T-helper 1 cell (primary cell): ENCODE measurements at places on chromosomes 5 and 9.
A peak's percentile ranks its signal among the peaks of the same experiment; 100 is the strongest.

DNA sequence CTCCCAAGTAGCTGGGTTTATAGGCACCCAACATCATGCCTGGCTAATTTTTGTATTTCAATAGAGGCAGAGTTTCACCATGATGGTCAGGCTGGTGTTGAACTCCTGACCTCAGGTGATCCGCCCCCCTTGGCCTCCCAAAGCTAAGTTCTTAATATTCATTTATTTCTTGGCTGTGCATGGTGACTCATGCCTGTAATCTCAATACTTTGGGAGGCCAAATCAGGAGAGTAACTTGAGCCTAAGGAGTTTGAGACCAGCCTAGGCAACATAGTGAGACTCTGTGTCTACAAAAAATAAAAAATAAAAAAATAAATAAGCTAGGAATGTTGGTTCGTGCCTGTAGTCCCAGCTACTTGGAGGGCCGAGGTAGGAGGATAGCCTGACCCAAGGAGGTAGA is 587.1 kb upstream of the FTMT start:
- no peak for DNase-seq

- no peak for DNase-seq
Observed at GRCh38 chr9:137807721-137808703, 69.6 kb upstream of the CACNA1B start.

DNA sequence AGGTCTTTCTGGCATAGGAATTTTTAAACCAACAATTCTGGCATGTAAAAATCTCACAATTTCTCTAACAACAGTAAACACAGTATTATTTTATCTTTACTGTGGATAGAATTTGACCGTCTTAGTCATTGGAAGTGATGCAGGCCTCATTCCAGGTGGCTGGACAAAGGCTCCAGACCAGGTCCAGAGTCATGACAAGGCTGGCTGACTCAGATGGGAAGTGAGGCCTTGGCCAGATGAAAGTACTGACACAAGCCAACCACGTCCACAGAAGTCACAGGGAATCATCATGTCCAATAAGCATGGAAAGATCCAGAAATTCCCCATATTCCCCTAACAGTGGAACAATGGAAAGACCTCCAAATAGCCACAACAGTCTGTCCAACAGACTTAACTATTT is 12.4 kb downstream of the SPOCK1 start:
- DNase-seq, result no peak

GRCh38 chr5:54639621-54640020 is 122.1 kb downstream of the SNX18 start:
- no peak for DNase-seq

- no peak for DNase-seq
Observed at GRCh38 chr9:125977223-125977622, 230.1 kb downstream of the PBX3 start.

GRCh38 chr5:28542987-28543386 is 1504.6 kb upstream of the CDH9 start:
- DNase-seq, result no peak

- DNase-seq, result no peak
Observed at GRCh38 chr5:154587123-154588026, 109.3 kb upstream of the HAND1 start.

GRCh38 chr5:67792891-67793290 is 422.7 kb upstream of the PIK3R1 start:
- no peak for DNase-seq

- DNase-seq, result no peak
Observed at GRCh38 chr5:32042551-32042961, 131.6 kb downstream of the GOLPH3 start.

- DNase-seq, result no peak
Observed at GRCh38 chr5:79464695-79465332, 49.1 kb downstream of the HOMER1 start.

DNA sequence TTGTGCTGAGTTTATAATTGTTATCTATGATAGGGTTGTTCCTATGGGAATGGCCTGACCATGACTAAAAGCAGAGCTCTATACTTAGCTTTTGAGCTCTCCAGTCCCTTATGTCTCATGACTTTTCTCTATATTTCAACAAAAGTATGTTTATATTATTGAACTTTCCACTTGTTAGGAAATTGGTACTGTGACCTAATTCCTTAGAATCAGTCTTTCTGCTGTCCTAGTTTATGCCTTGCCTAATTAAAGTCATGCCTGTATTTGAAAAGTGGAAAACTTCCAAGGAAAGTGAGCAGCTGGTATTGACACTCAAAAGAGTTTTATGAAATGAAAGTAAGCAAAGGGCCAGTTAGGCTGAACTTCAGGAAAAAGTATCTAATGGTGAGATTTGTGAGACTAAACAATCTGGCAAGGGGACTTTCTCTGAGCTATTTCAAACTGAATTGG is 68.6 kb downstream of the XRCC4 start:
- DNase-seq, result no peak

DNA sequence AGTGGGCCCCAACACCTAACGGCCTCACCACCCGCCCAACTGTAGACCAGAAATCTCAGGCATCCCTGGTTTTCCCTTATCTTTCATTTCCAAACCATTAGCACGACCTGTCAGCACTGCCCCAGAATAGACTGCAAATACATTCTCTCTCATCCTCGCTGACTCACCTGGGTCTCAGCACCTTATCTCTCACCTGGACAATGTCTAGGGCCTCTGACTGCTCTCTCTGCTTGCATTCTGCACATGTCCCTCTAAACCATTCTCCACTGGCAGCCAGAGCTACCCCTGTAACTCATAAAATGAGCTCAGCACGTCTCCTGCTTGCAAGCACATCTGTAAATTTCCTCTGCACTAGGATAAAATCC is 12.7 kb downstream of the CKMT2 start:
- DNase-seq, result no peak

- DNase-seq, result no peak
Observed at GRCh38 chr9:109935406-109936087, 155.5 kb downstream of the PALM2AKAP2 start.

DNA sequence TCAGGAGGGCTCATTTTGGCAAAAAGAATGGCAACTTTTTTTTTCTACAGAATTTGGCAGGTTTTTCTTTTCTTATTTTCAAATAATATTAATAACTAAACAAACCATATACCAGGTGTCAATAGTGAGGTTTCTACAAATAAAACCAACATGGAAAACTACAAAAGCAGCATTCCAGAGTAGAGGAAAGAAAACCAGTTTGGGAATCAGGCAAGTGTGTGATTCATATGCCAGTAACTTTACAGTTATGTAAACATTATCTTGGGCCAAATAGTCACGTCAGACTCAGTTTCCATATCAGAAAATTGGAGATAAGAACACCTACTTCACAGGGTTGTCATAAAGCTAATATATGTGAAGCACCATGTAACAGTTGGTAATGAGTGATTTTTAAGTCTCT is 51.7 kb downstream of the FBXW11 start:
- no peak for DNase-seq

- DNase-seq, result no peak
Observed at GRCh38 chr9:109568568-109569210, 70.6 kb upstream of the PTPN3 start.

- no peak for DNase-seq
Observed at GRCh38 chr9:81671880-81672280, 17.5 kb downstream of the TLE1 start.

DNA sequence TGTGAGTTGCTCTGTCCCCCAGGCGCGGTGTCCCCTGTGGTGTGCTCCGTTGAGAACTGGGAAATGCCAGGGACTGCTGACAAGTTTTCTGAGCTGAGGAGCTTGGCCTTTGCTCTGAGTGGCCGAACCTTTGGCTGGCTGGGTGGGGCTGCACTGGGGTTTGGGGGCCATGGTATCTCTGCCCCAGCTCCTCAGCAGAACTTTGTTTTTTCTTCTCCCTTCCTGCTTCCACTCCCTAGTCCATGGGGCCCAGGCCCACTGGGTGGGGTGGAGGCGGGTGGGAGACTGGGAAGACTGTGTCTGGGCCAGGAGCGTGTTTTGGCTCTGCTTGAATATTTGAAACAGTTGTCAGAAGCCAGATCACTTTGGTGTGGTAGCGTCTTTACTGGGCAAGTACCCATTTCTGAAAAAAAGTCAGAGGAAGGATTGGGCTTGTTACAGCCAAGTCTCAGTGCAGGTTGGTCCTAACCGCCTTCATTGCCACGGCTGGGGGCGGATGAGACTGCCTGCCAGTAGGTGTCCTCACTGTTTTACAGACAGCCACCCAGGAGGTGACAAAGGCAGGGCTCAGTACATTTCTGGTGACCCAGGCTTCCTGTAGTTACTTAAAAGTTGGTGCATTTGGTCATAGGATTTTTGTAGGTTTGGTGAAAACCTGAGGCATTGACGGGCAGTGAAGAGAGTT is 92.7 kb downstream of the DAB2IP start:
- peak; percentile 53 for DNase-seq

DNA sequence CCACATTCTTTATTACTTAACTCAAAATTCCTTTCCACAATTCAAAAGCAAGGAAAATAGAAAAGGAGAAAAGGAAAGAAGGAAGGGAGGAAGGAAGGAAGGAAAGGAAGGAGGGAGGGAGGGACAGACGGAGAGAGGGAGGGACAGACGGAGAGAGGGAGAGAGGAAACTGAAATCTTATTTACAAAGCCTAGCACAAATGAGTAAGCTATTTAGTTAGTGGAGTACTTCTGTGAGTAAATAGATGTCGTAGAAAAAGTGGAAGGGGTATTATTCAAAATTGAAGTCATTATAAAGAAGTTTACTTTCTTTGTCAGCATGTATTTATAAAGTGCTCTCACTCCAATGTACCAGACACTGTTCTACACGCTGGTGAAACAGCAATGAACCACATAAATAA is 177.9 kb downstream of the CETN3 start:
- no peak for DNase-seq

- DNase-seq, result no peak
Observed at GRCh38 chr9:93577078-93577974, 942 bp downstream of the PHF2 start.

DNA sequence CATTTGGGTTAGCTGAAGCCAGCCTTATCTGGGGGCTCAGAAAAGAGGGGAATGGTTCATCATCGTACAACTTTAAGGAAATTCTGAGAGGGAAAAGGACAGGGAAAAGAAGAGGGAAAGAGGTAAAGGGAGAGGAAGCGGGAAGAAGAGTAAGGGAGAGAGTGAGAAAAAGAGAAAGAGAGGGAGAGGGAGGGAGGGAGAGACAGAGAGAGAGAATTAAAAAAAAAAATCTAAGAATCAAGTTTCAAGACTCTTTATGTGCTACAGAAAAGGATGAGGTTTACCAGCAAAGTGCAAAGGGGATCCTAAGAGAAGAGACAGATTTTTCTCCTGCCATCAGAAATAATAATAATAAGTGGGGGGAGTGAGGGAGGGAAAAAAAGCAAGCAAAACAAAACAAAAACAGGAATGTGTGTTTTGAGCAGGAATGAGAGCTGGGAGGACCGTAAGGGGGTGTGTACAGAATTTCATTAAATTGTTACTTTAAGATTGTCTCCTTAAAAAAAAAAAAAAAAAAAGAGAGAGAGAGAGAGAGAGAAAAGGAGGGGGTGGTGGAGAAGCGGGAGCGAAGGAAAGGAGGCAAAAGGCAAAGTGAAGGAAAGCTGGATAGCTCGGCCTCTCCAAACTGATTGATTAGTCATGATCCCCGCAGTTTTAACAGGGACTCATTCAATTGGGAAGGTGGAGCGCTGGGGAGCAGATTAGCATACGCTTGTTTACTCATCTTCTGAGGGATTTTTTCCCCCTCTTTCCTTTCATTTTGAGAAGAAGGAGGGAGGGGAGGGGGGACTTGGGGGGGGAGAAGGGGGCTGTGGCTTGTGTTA is 438 bp upstream of the PAPPA start:
- no peak for DNase-seq

DNA sequence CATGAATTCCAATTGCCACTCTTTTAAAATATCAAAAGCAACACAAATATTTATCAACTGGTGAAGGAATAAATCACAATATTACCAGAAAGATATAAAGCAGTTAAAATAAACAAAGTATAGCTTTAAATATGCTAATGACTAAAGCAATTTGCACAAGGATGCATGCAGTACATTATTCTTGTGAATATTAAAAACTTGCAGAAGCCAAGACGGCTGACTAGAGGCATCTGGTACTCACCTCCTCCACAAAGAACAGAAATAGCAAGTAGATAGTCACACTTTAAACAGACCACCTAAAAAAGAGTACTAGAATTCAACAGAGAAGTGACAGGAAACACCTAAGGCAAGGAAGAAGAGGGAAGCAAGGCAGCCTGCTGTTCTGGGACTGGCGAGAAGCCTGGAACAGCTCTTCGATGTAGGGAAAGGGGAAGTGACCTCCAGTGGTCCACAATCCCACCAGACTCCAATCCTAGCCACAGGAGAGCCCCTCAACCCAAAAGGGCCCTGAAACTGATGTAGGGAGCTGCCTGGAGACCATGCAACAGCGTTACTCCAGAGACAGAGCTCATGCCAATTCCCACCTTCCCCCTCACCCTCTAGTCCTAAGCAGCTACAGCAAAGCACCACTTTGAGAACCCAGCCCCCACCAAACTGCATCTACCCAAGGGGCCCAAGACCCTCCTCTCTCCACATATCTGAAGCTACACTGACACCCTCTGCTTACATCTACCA is 86.3 kb downstream of the LPAR1 start:
- DNase-seq, result no peak

- DNase-seq, result peak; percentile 56
Observed at GRCh38 chr5:56588636-56589480, 226.5 kb upstream of the MAP3K1 start.

- DNase-seq, result no peak
Observed at GRCh38 chr5:34519489-34520220, 136.5 kb upstream of the RAI14 start.

GRCh38 chr9:92706218-92706940 is 36.4 kb upstream of the IPPK start:
- DNase-seq, result peak; percentile 13

DNA sequence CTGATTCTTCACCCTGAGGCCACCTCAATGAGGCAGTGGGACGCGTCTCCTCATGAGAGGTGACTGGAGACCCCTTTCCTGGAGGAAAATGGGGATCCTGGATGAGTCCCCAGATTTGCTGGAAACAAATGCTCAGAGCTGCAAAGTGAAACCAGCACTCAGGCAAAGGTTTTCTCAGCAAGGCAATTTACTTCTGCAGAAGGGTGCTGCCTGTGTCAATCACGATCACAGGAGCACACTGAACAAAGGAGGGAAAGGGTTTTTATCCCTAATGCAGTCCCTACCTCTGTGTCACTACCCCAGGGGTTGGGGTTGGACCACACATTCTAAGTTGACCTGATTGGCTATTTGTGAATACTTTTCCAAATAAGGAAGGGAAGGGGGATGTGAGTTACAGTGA is 69.9 kb upstream of the CDK20 start:
- DNase-seq, result no peak
